Central memory CD4-positive, alpha-beta T cell (primary cell): ENCODE measurements at places on chromosomes 16 and 17.

DNA sequence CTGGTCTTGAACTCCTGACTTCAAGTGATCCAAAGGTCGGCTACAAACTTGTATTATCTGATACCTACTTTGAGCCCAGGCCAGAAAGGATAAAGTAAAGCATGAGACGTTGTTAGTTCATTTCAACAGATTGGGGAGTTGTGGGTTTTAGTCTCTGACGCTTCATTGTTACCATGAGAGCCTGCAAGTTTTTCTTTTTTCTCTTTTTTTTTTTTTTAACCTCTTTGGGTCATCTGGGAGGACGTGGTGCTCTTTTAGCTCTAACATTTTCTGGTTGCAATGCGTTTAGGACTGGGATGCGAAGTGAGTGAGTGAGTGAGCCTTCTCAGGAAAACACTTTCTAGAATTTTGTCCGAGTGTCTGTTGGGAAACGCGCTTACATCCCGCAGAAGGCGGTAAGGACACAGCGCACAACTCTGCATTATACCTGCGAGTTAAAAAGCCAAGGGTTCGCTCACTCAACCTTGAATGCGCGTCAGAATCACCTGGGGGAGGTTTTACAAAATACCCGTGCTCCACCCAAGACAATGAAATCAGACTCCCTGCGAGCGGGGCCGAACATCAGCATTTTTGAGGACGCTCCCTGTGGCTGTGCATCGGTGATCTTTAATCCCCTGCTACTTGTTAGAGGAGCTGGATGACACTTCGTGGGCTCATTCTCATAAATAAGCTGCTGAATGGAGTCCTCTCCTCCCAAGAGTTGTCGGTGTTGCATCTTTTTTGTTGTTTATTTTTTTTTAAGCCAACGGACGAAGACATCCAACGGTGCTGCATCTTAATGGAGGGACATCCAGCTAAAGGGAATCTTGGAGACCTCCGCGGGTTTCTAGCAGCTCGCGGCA is 629 bp upstream of the RNF135 start:
- DNase-seq: peak; percentile 1

GRCh38 chr17:34368946-34369500 is 6.0 kb upstream of the CCL1 start:
- no peak for DNase-seq

GRCh38 chr17:40309031-40309948 is at the start of gene RARA:
RARA (plus strand) TSS chr17:40309180; CDS start chr17:40331219, 22,039 bp downstream.
- DNase-seq: no peak

GRCh38 chr17:5446786-5447185 is 7.8 kb upstream of the C1QBP start:
- DNase-seq: no peak

DNA sequence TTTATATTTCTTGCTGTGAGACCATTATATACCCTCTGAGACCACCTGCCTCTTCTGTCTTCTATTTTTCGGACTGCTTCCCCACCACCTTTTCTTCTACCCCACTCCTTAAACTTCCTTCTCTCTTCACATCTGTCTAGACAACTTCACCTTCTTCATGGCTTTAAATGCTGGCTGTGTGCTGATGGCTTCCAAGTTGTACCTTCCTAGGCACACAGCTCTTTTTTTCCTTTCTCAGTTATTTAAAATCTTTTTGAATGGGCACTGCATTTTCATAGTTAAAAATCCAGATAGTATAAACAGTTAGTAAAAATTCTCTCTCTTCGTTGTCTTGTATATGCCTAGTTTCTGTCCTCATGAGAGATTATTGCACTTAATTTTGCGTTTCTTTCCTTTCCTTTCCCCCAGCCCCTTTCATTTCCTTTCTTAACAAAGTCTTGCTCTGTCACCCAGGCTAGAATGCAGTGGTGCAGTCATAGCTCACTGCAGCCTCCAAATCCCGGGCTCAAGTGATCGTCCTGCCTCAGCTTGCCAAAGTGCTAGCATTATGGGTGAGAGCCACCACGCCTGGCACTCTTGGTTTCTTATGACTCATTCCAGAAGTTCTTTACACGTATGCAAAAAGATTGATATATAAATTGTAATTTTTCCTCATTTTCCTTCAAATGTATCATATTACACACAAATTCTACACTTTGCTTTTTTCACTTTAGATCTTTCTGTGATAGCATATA is 114.3 kb downstream of the NPIPB5 start:
- DNase-seq: no peak

DNA sequence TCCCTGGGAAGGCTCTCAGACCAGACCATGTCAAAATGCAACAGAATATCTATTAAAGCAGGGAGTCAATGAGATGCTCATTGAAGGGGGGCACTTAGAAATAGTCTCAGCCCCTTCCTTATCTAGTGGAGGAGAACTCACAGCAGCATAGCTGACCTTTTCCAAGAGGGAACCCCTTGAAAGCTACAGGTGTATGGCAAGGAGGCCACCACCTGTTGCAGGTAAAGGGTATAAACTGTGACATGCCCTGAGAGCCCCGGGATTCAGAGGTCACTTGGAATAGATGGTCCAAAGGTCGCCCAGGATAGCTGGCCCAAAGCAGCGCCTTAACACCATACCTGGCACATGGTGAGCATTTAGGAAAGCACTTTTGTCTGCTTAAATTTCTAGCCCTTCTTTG is 120.2 kb upstream of the RPL38 start:
- no peak for DNase-seq

DNA sequence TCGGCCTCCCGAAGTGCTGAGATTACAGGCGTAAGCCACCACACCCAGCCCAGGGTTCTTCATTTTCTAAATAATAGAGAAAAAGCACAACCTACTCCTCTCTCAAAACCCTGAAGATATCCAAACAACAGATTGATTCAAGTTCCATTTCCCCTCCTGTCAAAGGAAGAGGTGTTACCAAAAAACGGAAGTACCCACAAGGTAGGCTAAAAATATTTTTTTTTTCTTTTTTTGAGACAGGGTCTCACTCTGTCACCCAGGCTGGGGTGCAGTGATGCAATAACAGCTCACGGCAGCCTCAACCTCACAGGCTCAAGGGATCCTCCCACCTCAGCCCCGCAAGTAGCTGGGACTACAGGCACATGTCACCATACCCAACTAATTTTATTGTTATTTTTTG is 18.9 kb downstream of the UTP6 start:
- DNase-seq: no peak

GRCh38 chr17:82911822-82912221 is 72.0 kb upstream of the ZNF750 start:
- DNase-seq: no peak

- DNase-seq: no peak
Observed at GRCh38 chr17:80918731-80919130, 72.9 kb upstream of the CHMP6 start.

DNA sequence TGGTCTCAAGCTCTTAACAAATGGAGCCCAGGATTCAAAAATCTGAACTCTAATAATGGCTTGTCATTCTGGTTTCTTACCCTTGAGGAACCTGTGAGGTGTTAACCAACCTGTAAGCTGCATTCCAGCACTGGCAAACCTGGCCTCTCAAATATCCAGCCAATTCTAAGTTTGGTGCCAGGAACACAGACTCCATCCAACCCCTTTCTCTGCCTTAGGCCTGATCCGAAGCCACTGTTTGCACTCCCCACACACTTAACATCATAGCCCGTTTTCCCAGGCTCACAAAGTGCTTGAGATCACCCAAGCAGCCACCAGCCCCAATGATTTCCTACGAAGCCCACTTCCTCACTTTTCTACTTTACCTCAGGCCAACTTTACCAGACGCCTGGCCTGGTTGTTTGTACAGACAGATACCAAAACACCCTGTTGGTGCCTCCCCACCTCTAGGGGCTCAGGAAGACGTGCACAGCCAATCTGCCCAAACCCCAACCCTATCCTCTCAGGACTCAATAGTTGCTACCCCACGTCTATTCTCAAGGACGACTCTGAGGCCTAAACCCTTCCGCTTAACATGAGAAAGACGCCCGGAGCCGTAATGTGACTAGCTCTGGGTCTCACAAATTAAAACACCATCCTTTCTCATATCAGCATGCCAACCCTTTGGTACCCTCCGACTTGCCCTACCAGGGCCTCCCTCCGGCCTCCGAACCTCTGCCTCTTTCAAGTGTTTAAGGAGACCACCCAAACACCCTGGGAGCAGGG is 3.2 kb upstream of the PER1 start:
- DNase-seq: peak; percentile 37

- DNase-seq: no peak
Observed at GRCh38 chr17:13510062-13510461, 91.7 kb downstream of the HS3ST3A1 start.

DNA sequence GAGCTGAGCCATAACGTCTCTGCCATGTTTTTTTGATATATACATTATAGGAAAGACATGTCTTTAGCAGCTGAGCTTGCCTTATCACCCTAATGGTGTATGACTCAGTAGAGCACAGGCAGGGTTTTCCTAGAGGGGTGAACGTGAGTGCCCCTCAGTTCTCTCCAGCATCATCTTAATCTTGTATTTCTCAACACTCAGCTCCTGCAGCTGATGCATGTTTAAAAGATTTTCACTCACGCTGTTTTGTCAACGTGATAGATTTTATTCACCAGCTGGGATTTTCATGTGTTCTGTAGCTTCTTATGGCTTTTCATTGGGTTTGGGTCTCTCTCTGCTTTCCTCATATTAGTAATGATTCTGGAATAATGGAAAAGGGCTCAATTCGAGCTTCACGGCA is 186.0 kb upstream of the PMFBP1 start:
- no peak for DNase-seq

DNA sequence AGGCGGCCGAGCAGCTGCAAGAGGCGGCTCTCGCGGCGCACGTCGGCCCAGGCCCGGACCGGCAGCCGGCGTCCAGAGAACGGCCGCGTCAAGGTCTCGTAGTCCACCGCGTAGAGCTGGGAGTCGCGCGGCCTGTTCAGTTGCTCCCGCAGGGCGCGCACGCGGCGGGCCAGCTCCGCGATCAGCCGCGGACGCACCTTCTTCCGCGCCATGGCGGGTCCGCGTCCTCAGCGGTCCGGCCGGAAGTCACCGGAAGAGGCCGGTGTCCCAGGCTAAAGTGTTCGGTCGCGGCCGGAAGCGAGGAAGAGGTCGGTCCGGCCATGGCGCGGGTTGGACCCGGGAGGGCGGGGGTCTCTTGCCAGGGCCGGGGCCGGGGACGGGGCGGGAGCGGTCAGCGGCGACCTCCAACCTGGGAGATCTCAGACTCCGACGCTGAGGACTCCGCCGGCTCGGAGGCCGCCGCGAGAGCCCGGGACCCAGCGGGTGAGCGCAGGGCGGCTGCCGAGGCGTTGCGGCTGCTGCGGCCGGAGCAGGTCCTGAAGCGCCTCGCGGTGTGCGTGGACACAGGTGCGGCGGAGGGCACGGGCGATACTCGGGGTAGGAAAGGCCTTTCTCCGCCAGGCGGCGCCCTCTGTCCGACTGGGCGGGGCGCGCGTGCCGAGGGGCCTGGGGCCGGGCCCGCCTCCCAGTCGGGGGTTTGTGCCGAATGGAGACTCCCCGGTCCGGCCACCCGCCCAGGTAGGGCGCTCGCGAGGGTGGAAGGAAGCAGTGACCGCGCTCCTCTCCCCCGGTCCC is at the start of gene MRPS34:
TSS of gene MRPS34 (minus strand) at position 227 of the 795 bp plus-strand sequence. CDS start at position 212, 15 bp downstream.
- peak; percentile 69 for DNase-seq

DNA sequence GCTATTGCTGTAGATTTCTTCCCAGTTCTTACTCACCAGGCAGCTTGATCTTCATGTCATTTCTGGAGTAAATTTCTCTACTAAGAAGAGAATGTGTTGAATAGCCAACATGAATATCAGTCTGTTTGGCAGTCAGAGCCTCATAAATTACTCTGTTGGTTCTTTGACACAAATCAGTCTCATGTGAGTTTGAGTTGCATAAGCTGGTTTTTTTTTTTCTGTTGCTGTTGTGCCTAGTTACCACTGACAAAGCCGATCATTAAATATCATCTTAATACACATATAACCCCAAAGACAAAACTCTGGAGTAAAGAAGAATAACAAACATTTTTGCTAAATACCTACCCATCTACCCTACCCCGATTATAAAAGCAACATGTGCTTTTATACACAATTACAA is 240.5 kb upstream of the KCNJ16 start:
- DNase-seq: no peak

- DNase-seq: no peak
Observed at GRCh38 chr16:9422762-9423513, 331.5 kb downstream of the HAPSTR1 start.

- DNase-seq: no peak
Observed at GRCh38 chr17:75875182-75875939, 3.0 kb downstream of the TRIM47 start.

DNA sequence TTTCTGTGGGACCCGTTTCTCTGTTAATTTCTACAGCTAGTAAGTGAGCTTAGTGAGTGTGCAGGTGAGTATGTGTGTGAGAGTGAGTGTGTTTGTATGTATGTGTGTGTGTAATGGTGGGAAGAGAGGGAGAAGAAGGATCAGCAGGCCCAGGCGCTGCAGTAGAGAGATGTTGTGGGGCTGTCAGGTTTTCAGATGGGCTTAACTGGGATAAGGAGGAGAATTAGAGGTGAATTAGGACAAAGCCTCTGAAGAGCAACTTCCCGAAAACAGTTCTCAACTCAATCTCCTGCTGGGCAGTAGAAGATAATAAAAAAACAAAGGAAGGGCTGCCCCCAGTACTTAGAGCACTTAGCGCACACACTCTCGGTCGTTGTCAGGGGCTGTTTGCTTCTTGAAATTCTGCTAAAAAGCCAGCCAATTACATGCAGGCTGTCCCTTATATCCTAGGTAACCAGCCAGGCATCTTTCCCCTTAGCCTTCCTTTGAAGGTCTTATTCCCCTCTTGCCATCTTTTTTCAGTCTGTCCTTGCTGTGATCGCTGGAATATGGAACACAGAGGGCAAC is 63.4 kb downstream of the CLEC16A start:
- no peak for DNase-seq

DNA sequence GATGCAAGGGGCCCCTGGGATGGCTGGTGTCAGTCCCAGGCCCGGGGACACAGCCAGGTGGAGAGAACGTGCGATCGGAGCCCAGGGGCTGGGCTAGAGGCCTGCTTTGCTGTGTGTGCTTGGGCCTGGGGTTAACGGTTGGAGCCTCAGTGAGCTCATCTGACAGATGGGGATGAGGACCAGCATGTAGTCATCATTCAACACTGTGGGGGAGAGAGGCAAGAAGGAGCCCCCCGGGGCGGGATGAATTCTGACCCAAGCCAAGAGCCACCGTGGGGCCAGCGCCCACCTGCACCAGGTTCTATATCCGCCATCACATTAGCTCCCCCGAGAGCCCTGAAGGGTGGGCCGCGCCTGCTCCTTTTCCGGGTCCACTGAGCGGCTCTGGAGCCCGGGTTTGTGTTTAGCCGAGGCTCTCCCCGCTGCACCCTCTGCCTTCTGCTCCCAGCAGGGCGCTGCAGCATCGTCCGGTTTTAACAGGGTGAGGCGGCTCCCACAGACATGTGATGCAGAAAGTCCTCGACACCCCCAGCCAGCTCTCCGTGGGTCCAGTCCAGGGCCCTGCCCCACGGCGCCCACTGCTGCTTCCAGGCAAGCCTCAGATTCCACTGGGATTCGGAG is 365.7 kb downstream of the SEC14L1 start:
- no peak for DNase-seq

- no peak for DNase-seq
Observed at GRCh38 chr16:9446471-9447194, 355.2 kb downstream of the HAPSTR1 start.
